ENCODE measurements at places on chromosomes 2 and 18.
A peak's percentile ranks its signal among the peaks of the same experiment; 100 is the strongest.

- DNase-seq = no peak
Observed at GRCh38 chr2:145228506-145228905, 708.6 kb upstream of the ZEB2 start.

- DNase-seq = no peak
Observed at GRCh38 chr18:69947361-69948133, at the start of gene CD226. CD226 (minus strand) TSS chr18:69947873; CDS start chr18:69947406, 467 bp downstream.

- DNase-seq = no peak
Observed at GRCh38 chr18:23995180-23995579, 19.4 kb upstream of the TTC39C start.

- no peak for DNase-seq
Observed at GRCh38 chr18:31120594-31120993, 18.4 kb upstream of the DSC2 start.

DNA sequence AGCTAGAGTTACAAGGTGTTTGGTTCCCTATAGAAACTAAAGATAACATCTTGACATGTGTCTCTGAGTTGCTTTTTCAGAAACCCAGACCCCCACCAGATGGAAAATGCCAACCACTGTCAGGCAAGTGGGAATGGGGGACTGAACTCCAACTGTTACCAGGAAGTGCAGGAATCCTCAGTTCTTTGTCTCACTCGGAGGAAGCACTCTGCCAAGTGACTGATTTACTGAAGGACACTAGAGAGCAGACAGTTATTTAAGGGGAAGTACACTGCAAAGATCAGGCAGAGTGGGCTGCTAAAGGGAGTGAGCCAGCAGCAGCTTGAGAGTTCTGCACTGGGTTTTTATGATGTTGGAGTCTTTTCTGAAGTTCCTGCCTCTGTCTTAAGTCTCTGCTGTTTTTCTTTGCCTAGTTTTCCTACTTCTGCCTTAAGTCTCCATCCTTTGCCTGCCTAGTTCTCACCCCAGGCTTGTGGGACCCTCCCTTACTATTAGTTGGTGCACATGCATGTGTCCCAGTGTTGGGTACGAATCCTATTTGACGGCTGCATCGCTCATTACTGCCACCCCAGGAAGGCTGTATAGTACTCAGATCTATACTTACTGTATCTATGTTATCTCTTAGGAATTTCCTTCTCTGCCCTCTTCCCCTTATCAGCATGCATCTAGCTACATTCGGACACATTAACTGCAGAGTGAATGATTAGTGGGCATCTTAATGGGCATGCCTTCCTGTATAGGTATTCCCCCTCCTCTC lies 97.1 kb downstream of the TEX51 start:
- no peak for DNase-seq

- no peak for DNase-seq
Observed at GRCh38 chr2:64861452-64862397, 127.5 kb upstream of the SLC1A4 start.

- DNase-seq = peak; percentile 32
Observed at GRCh38 chr18:39647627-39648534, 2082.3 kb upstream of the CELF4 start.

Measured in NCI-H1105 (cell line).